ENCODE measurements at places on chromosomes 1 and 21.

DNA sequence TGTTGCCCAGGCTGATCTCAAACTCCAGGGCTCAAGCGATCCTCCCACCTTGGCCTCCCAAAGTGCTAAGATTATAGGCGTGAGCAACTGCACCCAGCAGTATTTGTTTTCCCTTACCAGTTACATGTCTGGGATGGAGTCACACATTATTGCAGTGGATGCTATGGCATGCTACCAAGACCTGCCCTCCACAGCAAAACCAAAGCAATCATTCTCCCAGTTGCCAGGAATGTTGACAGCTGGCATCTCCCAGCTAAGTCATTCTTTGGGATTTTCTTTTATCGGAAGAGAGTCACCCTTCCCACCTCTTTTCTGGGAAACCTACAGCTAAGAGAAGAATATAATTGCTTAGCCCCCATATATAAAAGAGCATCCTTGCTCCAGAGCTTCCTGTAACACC is 49.4 kb upstream of the RGS7 start:
- DNase-seq: no peak

DNA sequence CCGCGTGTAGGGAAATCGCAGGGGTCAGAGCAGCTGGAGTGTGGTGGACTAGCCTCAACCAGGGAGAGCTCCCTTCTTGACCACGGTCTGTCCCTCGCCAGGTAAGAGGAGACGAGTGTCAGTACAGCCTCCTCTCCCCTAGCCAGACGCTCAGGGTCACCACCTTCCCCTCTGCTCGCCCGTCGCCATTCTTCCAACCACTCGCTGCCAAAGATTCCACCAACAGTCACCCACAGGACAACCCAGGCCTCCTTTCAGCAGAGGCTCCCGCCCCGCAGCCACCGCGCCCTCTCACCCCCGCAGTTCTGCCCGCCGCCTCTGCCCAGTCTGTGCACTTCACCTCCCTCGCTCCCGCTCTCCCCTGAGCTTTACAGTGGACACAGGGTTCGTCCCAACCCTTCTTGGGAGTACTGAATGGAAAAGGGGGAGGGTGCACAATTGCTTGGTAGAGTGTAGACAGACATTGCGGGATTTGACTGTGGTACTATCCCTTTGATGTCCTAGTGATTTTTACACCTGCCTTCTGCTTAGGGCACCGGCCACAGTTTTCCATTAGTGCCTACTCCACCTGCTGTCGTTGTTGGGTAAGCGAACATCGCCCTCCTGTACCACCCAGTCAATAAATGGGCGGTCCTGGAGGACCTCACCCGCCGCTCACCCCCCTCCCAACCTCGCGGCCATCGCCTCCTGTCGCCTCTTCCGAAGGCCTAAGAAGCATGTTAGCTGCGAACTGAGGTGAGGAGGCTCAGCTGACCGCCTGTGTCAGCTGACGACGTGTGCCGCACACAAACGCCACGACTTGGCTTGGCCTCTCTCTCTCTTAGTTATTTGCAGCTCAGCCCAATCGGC is 9.2 kb upstream of the NBPF11 start:
- no peak for DNase-seq

GRCh38 chr21:28294051-28294450 is 698.6 kb downstream of the LTN1 start:
- peak; percentile 2 for DNase-seq

DNA sequence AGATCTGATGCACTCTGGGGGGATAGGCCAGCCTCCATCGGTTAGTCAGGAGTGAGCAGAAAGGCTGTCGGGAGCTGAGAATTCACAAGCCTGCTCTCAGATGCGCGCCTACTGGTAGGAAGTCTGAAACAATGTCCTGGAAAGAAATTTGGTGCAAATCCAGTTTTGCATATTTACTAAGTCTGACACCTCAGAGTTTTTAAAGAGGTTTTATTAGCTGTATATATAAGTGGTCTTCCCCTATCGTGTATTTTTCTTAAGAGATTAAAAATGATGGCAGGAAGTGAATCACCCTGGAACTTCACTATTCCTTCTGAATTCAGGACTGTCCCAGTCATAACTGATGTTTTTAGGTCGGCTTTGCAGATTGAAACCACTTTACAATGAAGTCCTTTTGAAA is 99.8 kb upstream of the C1orf105 start:
- no peak for DNase-seq

GRCh38 chr1:158793604-158794003 is 12.6 kb upstream of the OR6N2 start:
- no peak for DNase-seq

DNA sequence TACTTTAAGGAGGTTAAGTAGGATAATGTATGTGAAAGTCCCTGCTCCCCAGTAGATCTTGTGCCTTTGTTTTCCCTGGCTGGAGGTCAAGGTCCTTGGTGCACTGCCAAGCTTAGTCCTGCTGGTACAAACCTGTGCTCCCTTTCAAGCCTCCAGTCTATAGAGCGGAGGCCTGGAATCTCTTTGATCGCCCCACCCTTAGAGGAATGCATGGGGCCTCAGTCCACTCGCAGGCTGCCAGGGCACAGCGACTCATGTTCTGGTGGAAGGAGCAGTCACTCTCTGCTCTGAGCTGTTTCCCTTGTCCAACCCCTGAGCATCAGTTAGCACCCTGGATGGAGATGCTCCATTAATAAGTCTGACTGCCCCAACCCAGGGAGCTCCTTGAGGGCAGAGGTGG is 121.8 kb downstream of the HMGB4 start:
- peak; percentile 8 for DNase-seq

DNA sequence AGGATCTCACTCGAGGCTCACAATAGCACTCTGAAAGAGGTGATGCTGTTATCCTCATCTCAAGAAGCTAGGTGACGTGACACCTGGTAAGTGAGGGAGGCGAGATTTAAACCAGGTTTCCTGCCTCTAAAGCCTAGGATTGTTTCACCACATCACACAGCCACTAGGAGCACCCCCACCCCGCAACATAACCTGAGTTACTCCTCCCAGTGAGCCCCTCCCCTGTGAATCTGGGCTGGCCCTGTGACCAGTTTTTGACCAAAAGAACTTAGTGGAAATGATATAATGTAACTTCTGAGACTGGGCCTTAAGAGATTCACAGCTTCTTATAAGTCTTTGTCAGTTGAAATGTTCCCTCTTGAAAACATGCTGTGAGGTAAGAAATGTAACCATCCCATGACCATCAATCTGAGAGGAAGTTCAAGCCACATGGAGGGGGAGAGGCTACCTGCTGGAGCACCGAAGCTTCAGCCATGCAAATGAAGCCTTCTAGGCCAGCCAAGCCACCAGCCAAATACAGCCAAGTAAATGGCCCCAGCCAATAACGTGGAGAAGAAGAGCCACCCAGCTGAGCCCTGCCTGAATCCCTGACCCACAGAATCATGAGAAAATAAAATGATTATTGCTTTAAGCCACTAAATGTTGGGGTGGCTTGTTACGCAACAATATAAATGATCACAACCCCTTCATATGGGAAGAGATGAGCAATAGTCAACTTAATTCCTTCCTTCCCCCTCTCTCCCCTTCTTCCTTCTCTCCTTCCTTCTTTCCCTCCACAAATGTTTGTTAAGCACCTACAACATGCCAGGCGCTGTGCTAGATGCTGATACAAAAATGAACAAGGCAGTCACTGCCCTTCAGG is 61.0 kb upstream of the FAM20B start:
- no peak for DNase-seq

- DNase-seq: peak; percentile 38
Measured at GRCh38 chr1:50023292-50024159, at the start of gene AGBL4. AGBL4 (minus strand) TSS chr1:50023954.

DNA sequence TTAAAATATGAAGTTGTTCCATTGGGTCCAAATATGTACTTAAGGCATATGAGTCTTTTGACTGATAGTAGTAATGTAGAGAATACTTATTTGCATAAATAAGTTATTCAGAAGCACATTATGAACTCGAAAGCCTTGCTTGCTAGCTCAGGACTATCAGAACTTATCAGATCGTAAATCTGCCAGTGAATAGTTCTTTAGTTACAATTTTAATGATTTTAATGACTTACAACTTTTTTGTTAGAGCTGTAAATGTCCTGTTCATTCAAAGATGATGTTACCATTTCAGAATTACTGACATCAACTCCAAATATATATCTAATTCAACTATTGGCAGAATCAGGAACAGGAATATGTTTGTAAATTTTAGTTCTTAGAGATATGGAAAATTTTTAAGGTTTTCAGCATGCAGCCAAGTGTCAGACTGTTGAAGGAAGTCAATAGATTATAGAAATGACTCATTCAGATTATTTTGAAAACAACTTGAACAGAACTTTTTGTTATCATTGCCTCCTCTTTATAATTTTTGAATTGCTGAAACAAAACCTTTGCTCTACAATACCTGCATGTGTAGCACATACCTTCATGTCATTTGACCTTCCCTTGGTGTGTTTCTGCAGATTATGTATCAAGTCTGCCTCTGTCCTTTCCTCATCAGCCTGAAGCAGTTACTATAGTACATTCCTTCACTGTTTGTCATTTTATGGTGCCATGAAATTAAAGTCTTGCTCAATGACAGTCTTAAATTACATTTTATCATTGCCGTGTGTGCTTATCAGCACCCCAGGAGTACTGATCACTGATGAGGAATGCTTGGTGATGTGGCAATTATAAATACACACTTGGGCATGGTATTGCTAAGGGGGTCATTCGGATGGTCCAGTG is 44.9 kb downstream of the LRRC8D start:
- DNase-seq: peak; percentile 20

DNA sequence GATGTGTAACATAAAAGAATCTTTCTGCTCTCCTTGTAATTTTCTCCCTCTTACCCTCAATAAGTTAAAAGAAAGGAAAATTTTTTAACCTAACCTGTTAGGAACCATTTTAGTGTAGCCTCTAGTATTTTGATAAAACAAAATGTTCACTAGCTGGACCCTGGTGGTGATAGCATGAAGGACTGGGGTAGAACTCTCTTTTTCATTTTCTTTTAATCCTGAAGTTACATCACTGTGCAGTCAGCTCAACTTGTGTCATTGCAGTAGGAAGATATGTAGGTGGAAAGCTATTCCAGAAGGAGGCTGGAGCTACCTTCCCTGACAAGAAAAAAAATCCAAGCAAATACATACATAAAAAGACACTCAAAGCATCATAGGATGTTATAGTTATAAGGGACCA is 39.3 kb downstream of the NFIA start:
- DNase-seq: no peak

DNA sequence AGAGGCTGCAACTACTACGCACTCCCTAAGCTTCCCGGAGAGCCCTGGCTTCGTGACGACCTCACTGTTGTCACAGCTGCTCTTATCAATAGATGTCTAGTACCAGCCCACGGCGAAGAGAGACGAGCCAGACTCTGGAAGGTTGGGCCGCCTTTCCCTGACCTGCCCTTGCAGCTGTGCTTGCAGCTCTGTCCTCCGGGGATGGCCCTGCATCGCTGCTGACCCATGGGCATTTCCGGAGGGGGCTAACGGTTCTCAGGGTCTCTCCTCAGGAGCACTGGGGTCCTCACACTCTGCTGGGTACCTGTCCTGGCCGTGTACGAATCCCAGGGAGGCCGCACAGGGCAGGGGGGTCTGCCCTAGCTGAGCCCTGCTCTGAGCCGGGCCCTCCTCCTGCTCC is 93.8 kb upstream of the COL6A1 start:
- no peak for DNase-seq

DNA sequence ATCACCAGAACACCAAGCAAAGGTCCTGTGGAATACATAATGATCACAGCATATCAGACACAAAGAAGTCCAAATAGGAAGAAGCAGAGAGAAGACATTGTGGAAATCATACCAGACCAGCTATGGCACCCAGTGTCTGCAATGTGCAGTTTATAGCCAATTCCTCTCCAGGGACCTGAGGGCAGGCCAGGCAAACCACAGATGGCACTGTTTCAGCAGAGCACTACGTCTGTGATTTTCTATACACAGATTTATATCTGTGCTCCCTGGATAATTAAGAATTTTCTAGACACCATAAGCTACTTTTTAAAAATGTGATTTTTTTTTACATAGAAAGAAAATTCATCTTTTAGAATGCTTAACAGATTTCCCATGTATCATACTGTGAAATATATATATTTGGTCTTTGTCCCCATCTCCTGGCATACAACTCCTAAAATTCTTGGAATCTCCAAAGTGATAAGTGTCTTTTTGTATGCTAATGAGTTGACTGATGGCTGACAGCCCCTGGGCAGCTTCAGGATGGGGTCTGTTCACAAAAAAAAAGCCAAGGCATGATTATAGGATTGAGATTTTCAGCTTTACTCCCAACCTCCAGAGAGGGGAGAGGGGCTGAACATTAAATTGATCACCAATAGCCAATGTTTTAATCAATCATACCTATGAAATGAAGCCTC is 498.1 kb downstream of the SIPA1L2 start:
- no peak for DNase-seq
